ENCODE measurements at places on chromosomes 2 and 18. TPM values are rescaled to one million over a fixed set of nuclear protein-coding genes. Genes with fewer than 3 reads are reported as not detected.

RPRM gene
- 92.3 TPM for total RNA-seq

CGREF1 gene
- 1.0 TPM for total RNA-seq

XIRP2 gene
- total RNA-seq, result not detected

SPDYA gene
- 0.28 TPM for total RNA-seq

MAPRE3 gene
- 0.42 TPM for total RNA-seq

NYAP2 gene
- total RNA-seq, result not detected

NAT8 gene
- not detected for total RNA-seq

NCKAP5 gene
- total RNA-seq, result 0.15 TPM

UGT1A1 gene
- not detected for total RNA-seq

VWA3B gene
- total RNA-seq, result 1.0 TPM

SULT1C2 gene
- 1.4 TPM for total RNA-seq

ADAM23 gene
- 5.8 TPM for total RNA-seq

ABI2 gene
- total RNA-seq, result 73.3 TPM

EFR3B gene
- 3.3 TPM for total RNA-seq

LYG2 gene
- total RNA-seq, result not detected

CPLX4 gene
- total RNA-seq, result not detected

RASGRP3 gene
- total RNA-seq, result not detected

NPPC gene
- 1.1 TPM for total RNA-seq

MERTK gene
- total RNA-seq, result 8.3 TPM

KCNG2 gene
- total RNA-seq, result 0.14 TPM

GPAT2 gene
- total RNA-seq, result 0.44 TPM

MROH2A gene
- not detected for total RNA-seq

SLC9A2 gene
- 0.03 TPM for total RNA-seq

LYPD6B gene
- 1.9 TPM for total RNA-seq

RND3 gene
- total RNA-seq, result 53.3 TPM

GRCh38 chr2:127552336-127552735, 16.9 kb downstream of the MYO7B start:
- no peak for DNase-seq

DNA sequence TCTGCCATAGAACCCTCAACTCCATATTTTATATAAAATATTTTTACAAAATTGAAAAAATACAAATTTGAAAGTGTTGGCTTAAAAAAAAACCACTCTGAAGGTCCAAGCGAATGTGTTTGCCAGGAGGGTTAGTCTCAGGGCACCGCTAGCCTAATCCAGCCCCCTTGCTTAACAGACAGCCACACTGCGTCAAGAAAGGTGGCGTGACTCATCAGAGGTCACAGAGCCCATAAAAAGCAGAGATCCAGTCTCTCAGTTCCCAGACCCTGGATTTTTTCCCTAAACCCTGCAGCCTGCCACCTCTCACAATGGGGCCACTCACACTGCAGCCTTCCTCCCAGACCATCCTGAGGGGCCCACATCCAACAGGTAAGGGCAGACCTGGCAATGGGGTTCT, 3.9 kb upstream of the TNS1 start:
- DNase-seq, result no peak

DNA sequence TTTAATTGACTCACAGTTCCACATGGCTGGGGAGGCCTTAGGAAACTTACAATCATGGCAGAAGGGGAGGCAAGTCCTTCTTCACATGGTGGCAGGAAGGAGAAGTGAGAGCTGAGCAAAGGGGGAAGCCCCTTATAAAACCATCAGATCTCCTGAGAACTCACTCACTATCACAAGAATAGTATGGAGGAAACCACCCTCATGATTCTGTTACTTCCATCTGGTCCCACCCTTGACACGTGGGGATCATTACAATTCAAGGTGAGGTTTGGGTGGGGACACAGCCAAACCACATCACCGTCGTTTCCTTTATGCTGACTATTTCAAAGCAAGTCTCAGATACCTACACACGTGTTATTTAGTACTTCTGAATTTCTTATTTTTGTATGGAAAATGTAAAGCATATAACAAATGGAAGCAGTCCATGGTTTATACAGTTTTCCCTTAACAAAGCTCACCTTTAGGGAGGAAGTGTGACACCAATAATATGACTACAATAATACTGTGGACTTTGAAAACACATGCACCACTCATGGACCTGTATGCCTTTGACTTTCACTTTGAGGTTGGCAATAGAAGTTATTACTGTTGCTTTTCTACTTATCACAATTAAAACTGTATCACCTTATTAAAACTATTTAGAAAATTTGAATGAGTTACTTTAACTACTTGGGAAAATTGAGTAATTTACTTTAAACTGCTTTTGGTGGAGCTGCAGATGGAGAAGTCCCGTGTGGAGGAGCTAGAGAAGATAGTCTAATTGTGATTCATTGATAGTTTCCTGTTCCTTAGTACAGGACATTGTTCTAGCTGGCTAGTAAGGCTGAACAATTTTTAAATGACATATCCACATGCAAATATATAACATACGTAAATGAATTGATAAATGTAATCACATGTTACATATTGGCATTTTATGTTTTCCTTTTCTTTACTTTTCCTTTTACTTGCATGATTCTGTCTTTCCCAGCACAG, 37.3 kb downstream of the MTCL1 start:
- no peak for DNase-seq

DNA sequence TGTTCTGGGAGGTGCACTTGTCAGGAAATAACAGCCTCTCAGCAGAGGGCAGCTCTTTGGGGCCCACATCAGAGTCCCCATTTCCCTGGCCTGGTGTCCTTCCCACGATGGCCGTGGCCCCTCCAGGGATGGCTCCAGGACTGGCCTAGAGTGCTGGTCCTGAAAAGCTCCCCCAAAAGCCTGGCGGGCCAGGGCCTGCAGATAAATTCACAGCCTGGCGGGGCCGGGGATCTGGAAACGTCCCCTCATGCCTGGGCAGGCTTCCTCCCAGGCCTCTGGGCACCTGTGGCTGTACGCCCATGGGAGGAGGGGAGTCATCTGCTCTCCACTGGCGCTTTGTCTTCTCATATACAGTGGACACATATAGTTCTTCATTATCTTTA, 52.6 kb upstream of the HS6ST1 start:
- DNase-seq, result no peak

- DNase-seq, result no peak
These were observed 59.5 kb downstream of the MFSD6 start for GRCh38 chr2:190467575-190468083.

DNA sequence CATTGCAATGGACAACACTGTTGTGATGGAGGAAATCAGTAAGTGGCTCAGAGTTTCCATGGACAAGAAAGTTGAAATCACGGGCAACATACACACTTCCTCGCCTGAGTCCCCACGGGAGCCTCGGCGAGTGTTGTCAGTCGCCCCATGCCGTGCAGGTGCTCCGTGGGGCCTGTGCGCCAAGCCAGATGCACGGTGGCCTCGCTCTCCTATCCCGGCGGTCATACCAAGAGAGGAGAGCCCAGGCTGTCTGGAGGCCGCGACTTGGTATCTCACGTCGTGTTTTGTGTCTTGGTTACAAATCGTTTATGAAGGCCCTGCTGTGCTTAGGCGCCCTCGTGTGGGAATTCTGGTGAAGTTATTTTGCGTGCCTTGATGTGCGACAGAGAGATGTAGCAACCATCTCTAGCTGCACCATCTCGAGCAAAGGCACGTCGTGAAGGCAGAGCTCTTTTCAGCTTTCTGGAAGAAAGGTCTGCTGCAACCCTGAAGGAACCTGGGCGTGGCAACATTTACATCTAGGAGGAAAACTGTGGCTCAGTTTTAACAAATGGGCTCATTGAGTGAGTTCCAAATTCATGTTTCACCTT, 21.8 kb downstream of the ATG4B start:
- DNase-seq, result peak; percentile 81

GRCh38 chr2:101972621-101973434, 18.9 kb upstream of the IL1R2 start:
- no peak for DNase-seq

- no peak for DNase-seq
These were observed 181.5 kb downstream of the EN1 start for GRCh38 chr2:118665784-118666529.

- no peak for DNase-seq
These were observed 47.1 kb downstream of the HS6ST1 start for GRCh38 chr2:128271597-128271910.

GRCh38 chr2:176764921-176765320, 447.7 kb upstream of the HNRNPA3 start:
- no peak for DNase-seq

DNA sequence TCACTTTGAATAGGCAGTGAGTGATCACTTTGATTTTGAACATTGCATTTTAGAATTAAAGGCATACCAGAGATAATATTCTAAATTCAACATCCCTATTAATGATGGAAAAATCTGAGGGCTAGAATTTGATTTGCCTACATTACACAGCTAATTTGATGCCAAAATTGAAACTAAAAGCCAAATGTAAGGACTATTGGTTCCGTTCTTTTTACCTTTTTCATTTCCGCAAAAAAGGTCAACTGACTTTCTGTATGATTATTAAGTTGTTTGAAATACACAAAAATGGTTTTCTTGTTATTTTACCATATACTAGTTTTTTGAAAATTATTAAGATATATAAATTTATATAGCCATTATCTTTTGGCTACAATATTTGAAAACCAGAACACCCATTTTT, 117.5 kb downstream of the SCN3A start:
- no peak for DNase-seq

DNA sequence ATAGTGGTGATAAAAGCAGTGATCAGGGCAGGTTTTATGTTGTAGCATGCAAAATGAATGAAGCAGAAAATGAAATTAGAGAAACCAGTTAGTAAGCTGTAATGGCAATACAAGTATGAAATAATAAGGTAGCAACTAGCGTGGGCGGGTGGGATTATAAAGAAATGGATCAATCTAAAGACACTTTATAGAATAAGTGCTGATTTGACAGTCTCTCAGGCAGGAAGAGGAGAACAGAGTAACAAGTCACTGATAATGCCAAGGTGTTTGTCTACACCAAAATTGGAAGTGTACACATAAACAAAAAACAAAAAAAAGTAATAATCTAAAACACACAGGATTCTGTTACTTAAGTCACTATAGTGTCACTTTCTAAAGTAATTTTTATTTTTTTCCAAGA, 51.0 kb upstream of the PCBP1 start:
- no peak for DNase-seq

- peak; percentile 51 for DNase-seq
These were observed 406.9 kb downstream of the DCDC2C start for GRCh38 chr2:4110273-4110672.

- no peak for DNase-seq
These were observed 39.2 kb downstream of the GREB1 start for GRCh38 chr2:11572996-11573395.

DNA sequence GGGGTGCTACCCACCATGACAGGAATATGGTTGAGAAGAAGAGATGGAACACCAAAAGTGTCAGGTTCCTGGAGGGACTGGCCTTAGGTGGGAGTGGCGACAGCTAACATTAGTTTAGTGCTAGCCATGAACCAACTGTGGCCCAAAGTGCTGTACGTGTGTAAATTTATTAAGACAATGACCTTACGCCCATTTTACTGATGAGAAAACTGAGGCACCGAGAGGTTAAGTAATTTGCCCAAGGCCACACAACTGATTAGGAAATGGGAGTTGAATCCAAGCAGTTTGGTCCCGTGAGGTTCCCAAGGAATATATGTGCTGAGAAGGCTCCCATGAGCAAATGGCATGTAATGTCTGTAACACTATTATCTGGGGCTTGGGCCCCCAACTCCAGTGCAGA, 109.5 kb upstream of the SLC1A4 start:
- DNase-seq, result no peak

- DNase-seq, result no peak
These were observed 20.8 kb downstream of the SP140L start for GRCh38 chr2:230347659-230348305.

DNA sequence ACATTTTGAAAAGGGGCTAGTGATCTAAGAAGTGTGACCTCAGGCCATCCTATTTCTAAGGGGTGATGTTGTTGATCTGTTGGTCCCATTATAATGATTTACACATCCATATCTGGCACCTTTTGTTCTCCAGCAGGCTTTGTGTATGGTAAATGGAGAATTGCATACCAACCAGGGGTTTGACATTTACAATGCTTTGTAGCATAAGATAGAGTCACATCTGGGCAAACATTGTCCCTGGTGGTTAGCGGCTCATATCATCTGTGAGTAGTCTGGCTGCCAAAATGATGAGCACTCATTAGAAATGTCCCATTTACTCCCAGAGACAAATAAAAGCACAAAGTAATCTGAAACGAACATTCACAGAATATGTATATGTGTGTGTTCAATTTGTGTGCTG, 1775.5 kb upstream of the CELF4 start:
- DNase-seq, result no peak

- DNase-seq, result no peak
These were observed 154.2 kb downstream of the DCDC2C start for GRCh38 chr2:3857576-3857975.

GRCh38 chr2:7468955-7469354, 551.7 kb downstream of the RNF144A start:
- DNase-seq, result no peak

- no peak for DNase-seq
These were observed 32.0 kb upstream of the GPR39 start for GRCh38 chr2:132384491-132385151.

- no peak for DNase-seq
These were observed 254.9 kb upstream of the RAB12 start for GRCh38 chr18:8354304-8354703.

DNA sequence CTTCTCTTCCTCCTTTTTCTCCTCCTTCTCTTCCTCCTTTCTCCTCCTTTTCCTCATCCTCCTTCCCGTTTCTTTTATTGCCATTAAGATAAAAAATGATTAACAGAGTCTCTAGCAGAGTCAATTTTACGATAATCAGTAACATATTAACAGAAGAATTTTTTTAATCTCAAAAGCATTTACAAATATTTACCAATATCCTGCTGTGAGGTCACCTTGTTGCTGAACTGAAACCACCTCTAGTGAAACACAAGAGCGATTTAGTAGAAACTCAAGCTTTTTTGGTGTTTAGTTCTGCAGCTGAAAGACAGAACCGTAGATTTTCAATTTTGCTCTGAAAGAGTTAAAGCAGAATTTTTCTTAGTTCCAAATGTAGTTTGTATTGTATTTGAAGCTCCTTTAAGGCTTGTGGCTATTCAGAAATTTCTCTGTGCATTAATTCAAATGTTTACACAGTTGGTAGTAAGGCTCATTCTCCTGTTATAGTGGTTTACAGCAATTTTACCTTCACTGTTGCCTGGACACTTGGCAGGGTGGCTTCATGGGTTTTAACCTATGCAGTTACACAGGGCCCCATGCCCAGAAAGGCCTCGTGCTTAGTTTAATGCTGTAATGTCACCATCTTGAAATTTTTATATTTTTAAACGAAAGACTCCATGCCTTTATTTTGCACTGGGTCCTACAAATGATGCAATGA, 1106.6 kb upstream of the FAM98A start:
- DNase-seq, result no peak

GRCh38 chr2:174026122-174026845, 61.1 kb upstream of the SP3 start:
- no peak for DNase-seq

DNA sequence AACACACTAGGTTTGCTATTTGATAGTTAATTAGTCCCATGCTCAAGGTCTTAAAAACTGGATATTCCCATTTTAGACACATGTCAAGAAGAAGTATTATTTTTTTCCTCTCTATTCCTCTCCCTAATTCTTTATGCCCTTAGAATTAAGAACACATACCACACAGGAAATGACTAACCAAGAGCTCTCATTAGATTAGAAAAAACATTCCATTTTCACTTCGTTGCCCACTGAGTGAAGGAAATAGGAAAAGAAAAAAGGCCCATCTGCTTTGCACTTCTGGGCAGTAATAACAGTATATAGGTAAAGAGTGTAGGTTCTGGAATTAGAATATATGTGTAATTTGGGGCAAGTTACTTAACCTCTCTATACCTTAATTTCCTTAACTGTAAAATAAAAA, 26.9 kb downstream of the ACADL start:
- DNase-seq, result no peak

Measured in H7 (cell line).